Activated naive CD4-positive, alpha-beta T cell (primary cell): ENCODE measurements at places on chromosomes 11 and 22.
A peak's percentile ranks its signal among the peaks of the same experiment; 100 is the strongest.

DNA sequence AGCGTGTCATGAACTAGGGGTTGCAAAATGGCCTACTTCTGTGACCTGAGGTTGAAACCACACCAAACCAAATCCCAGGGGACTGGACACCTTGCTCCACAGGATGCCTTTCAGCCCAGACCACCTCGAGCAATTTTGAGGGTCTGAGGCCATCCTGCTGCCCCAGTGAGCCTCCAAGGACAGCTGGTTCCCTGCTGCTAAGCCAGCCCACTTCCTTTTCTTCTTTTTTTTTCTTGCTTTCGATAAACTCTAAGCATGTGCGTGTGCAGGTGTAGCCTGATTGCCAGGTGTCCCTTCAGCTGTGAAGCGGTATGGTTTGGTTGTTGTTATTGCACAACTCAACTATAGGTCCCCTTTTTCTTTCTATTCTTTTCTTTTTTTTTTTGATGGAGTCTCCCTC is 2.7 kb downstream of the CRYBB1 start:
- DNase-seq: no peak

DNA sequence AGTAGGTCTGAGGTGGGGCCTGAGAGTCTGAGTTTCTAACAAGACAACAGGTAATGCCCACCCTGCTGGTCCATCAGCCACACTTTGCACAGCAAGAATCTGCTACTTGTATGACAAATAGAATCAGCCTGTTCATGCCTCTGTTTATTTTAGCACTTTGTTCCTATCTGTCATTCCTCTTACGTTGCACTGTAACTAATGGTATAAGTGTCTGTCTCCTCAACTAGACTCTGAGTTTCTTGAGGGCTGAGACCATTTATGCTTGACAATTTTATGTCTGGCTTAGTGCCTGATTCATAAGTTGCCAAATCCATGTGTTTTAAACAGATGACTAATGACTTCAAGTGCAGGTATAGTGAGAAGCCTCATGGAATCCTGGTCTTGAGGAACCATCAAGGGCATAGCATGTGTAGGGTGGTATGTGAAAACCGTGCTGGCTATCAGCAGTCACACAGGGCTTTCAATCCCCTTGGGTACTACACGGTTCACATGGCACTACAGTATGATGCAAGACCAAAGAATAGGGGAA is 209.7 kb downstream of the C11orf91 start:
- DNase-seq: no peak

DNA sequence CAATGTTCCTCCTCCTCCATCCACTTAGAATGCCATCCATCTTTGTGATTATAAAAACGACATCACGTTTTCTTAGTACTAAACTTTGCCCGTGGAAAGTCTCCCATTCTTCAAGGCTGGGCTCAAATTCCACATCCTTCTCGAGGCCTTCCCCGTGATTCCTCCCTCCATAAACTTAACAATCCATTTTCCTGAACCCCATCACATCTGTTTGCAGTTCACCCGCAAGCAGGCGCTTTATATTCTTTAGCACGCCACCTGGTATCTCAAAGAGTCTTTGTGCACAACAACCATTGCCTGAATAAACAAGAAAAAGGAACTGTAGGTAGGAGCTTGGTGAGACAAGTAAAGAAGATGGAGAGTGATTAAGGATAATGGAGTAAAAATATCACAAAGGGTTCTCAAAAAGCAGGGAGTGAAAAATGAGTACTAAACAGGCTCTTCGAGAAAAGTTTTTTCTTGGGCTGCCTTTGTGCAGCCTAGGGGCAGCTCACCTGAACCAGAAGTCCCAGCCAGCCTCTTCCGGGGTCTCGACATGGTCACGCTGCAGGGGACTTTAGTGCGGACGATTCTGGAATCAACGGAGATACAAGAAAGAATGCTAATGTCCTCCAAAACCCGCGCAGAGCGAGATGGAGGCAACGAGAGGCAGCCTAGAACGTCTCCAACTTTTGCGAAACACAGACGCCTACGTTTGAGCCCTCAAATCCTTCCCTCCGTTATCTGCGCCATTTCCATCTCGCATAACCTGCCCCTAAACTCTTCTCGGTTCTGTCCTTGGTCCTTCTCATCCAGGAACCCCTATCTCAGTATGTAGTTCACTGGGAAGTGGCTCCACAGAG is 585 bp downstream of the THYN1 start:
- no peak for DNase-seq

- peak; percentile 61 for DNase-seq
These were observed 3.8 kb upstream of the ADORA2A start for GRCh38 chr22:24423519-24424000.

- no peak for DNase-seq
These were observed 28.4 kb upstream of the PPP6R3 start for GRCh38 chr11:68431984-68432645.

DNA sequence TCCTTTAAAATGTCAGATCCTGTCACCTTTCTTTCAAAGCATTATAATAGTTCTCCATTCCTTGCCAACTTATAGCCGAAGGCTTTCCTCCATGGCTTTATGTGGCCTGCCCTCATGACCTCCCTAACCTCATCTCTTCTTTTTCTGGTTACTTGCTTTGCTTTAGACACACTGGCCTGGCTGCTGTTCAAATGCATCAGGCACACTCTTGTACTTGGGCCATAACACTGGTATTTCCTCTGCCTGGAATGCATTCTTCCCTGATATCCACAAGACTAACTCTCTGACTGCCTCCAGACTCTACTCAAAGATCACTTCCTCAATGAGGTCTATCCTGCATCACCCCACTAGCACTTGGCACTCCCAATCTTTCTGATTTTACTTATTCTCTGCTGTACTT is 710.3 kb downstream of the KCNA4 start:
- no peak for DNase-seq

DNA sequence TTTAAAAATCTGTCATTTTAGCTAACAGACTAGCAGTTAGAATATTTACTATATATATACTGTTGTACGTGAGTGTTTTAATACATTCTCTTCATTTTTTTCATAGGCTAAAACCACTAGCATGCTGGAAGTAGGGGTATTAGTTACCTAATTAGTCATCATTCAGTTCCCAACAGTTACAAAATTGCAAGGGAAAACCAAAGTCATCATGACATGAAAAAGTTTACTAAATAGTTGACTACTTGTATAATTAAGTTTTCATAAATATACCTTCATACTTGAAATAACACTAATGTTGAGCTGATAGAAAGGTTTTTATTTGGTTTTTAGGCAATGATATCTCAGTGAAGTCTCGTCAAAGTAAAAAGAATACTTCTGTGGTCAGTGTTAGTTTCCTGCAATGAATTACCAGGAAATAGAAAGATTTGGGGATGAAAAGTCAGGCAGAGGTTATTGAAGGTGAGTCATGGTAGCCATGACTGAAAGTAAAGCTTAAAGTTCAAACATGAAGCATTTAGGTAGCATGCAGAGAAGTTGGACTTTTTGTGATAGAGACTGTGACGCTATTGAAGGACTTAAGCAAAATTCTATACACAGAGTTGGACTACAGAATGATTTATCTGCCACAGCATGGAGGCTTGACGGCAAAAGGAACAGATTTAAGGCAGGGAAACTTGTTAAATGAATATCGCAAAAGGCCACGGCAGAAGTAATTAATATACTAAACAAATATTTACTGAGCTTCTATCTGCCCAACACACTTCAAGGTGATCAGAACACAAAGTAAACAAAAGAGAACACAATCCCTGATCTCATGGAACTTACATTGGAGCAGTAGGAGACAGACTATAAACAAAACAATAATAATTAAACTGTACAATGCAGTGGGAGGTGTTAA is 828.1 kb upstream of the FAT3 start:
- no peak for DNase-seq

DNA sequence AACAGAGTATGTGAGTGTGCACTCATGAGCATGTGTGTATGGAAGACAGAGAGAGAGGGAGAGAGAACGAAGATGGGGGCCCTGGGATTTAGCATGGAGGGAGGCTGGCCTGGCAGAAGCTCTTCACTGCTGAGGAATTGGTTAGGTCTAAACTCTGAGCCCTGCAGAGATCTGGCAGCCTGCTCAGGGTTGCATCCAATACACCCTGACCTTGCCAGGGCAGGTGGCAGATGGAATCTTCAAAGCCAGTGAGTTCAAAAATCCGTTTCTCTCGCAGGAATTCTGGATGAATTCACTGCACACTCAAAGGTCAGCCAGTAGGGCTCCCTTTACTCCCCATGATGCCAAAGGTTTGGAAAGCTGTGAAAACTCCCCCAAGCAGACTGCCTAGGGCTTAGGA is 61.4 kb upstream of the OLFML1 start:
- no peak for DNase-seq

DNA sequence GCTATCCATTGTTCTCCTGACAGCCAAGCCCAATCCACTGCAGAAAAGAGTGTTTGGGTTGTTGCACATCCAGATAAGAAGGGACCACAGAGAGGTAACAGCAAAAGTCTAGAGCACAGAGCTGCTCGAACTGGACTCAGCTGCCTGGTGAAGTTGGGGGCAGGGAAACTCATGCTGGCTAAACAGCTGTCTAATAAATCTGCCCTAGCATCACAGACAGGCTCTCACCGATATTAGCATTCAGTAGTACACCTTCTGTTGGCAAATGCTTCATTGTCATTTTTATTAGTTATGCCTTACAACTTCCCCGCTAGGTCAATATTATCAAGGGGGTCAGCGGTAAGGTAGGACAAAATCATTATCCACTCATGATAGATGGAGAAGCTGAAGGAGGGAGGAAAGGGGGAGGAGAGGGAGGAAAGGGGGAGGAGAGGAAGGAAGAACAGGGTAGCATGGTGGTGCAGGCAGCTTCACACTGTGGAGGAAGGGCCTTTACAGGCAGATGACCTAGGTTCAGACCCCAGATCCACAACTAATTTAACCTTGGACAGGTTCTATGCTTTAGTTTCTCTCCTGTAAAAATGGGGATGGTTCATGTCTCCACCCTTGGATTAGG is 102.7 kb downstream of the LARGE1 start:
- no peak for DNase-seq

- no peak for DNase-seq
These were observed 93.4 kb downstream of the RASSF10 start for GRCh38 chr11:13102513-13102840.

GRCh38 chr22:20918663-20919218 is 1.5 kb downstream of the CRKL start:
- DNase-seq: no peak

- DNase-seq: no peak
These were observed 797 bp upstream of the B3GAT3 start for GRCh38 chr11:62622476-62623089.

DNA sequence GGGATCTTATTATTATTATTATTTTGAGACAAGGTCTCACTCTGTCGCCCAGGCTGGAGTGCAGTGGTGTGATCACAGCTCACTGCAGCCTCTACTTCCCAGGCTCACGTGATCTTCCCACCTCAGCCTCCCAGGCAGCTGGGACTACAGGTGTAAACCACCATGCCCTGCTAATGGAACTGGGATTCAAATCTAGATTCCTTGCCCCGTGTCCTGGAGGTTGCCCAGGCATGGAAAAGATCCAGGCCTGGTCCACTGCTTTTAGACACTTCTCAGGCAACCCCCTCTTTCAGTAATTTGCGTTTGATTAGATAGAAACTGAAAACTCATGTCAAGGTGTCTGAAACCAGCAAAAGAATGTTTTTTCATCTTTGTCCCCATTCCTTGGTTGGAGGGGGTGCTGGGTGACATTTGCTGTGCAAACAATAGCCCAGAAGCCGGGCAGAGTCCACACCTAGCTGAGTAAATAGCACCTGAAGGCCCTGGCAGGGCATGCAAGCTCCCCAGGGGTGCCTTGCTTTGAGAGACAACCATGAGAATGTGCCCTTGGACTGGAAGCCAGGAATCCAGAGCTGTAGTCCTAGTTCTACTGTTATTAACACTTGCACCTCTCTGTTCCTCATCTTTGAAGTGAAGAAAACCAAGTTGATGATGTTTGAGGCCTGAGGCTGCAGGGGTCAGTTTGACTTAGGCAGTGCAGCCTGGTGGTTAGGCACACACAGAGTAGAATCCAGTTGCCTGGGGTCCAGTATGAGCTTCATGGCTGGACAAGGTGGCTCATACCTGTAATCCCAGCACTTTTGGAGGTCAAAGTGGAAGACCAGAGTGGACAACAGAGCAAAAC is 19.1 kb upstream of the XBP1 start:
- DNase-seq: no peak

DNA sequence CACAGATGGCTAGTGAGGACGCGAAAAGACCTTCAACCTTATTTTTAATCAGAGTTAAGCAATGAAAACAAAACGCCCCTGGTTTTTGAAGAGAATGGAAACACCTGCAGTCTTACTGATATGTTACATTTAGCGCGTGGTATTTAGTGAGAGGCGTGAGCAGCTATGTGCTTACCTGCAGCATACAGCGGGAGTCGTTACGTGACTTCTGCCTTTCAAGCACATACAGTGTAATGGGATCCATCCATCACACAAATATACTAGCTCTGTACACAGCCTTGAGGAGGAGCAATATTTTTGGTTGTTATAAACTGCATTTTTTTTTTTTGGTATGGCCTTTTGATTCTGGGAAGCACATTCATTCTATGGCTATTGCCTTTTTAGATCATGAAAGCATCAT is 5.5 kb downstream of the KRTAP5-2 start:
- DNase-seq: no peak

GRCh38 chr11:14358729-14359439 is at the start of gene RRAS2:
Gene RRAS2, minus strand, starts transcription at chr11:14359183. Its CDS starts 313 bp downstream, at chr11:14358870.
- DNase-seq: peak; percentile 67

DNA sequence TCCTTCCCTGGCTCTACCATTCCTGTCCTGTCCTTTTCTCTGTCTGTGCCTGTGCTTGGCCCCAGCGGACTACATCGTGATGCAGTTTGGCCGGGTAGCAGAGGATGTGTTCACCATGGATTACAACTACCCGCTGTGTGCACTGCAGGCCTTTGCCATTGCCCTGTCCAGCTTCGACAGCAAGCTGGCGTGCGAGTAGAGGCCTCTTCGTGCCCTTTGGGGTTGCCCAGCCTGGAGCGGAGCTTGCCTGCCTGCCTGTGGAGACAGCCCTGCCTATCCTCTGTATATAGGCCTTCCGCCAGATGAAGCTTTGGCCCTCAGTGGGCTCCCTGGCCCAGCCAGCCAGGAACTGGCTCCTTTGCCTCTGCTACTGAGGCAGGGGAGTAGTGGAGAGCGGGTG is 20.4 kb downstream of the TUB start:
- DNase-seq: no peak

GRCh38 chr11:64267207-64267945 is 16.0 kb downstream of the PLCB3 start:
- no peak for DNase-seq

DNA sequence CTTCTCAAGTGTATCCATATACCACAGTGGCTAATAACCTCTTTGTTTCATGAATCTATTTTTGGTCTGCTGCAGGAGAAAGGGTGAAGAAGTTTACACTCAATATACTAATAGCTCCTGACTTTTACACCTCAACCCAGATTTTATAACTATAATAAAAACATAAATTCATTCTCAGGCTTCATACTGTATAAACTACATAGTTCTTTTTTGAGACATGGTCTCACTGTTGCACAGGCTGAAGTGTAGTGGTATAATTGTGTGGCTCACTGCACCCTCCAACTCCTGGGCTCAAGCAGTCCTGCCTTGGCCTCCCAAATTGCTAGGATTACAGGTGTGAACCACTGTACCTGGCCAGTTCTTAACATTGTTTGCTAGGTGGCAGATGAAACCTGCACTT is 17.8 kb upstream of the CCDC179 start:
- no peak for DNase-seq

GRCh38 chr11:44980533-44981427 is 30.1 kb upstream of the TP53I11 start:
- no peak for DNase-seq
